ENCODE measurements at places on chromosomes 6 and 20.

DNA sequence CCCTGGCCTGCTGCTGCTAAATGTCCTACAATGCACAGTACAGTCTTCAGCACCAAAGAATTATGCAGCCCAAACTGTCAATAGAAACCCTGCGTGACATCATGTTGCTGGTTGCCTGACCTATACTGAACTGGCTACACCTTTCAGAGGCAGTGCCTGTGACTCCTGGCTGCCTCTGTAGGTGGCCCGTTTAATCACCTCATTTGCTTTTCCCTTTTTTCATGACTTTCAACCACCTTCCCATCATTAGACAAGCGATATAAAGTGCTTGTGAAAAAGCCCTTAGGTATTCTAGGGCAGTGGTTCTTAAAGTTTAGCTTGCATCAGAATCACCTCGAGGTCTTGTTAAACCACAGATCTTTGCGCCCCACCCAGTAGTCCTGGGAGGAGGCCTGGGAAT lies 33.0 kb upstream of the RIPOR2 start:
- DNase-seq, result no peak

GRCh38 chr6:46756469-46757213 lies 9.9 kb downstream of the ANKRD66 start:
- DNase-seq, result no peak

DNA sequence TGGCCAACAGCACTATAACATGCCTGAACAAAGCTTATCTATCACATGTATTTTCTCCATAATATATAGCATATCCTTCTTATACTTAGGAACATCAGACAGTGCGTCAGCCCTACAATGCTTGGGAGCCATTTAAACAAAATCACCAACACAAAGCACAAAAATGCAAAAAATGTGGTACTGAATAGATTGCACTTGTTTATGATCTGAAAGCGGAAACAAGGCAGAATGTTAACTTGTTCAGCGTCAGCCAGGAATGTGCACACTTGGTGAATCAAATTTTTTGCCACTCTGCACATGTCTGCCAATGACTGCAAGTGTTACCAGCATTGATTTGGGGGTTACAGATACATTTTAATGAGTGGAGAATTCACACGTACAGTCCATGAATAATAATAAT lies 14.8 kb downstream of the SLC35A1 start:
- DNase-seq, result no peak

DNA sequence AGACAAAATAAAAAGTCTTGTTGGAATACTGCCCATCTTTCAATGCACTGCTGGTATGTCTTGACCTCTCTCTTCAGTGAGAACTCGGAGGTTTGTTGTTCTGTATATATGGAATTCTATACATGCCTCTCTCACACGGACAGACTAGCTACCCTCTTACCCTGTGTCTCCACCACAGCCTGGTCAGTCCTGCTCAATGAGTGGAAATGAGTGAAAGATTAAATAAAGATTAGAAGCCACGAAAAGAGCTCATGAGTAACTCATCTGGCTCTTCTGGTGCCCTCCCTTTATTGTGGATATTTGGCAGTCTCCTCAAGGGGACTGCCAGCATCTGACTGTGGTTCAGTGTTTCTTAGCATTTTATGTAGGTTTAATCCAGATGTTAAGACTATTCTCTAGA lies 262.8 kb upstream of the MAP3K7 start:
- no peak for DNase-seq

- no peak for DNase-seq
These were observed 147.3 kb downstream of the LAMA2 start for GRCh38 chr6:129030215-129030614.

DNA sequence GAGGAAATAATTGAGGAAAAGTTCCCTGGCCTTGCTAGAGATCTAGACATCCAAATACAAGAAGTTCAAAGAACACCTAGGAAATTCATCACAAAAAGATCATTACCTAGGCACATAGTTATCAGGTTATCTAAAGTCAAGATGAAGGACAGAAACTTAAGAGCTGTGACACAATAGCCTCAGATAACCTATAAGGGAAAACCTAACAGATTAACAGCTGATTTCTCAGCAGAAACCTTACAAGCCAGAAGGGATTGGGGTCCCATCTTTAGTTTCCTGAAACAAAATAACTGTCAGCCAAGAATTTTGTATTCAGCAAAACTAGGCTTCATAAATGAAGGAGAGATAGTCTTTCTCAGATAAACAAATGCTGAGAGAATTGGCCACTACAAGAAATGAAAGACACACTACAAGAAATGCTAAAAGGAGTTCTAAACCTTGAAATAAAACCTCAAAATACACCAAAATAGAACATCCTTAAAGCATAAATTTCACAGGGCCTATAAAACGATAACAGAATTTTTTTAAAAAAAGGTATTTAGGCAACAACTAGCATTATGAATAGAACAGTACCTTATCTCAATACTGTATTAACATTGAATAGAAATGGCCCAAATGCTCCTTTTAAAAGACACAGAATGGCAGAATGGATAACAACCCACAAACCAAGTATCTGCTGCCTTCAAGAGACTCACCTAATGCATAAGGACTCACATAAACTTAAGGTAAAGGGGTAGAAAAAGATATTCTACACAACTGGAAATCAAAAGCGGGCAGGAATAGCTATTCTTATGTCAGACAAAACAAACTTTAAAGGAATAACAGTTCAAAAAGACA lies 9.7 kb downstream of the RNGTT start:
- no peak for DNase-seq

DNA sequence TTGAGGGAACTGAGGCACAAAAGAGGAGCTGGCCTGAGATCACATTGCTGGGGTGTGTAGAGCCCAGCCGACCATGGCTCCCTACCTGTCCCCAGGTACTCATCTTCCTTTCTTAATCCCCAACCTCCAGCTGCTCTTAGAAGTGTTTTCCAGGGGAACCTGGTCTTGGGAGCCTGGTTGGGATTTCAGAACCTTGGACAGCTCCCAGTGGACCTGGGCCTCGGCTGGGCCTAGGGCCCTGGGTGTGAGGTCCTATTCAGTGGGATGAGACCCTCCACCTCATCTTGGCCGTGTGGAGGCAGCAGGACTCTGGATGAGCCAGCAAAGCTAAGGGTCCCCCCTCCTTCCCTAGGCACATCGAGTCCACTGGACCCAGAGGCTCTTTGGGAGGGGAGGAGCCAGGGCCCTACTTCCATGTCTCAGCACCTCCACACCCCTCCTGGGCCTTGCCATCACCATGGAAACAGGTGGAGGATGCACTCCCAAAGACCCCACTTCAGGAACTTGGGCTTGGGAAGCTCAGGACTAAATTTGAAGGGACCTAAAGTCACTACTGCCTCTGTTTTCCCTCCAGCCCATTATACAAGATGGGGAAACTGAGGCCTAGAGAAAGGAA lies 38.5 kb downstream of the DLGAP4 start:
- peak; percentile 63 for DNase-seq

- no peak for DNase-seq
These were observed 199.8 kb downstream of the TENT5A start for GRCh38 chr6:81552644-81553043.

- no peak for DNase-seq
These were observed 636 bp upstream of the SSR1 start for GRCh38 chr6:7313505-7314165.

- no peak for DNase-seq
These were observed 398.6 kb downstream of the KHDRBS2 start for GRCh38 chr6:61887423-61887822.

DNA sequence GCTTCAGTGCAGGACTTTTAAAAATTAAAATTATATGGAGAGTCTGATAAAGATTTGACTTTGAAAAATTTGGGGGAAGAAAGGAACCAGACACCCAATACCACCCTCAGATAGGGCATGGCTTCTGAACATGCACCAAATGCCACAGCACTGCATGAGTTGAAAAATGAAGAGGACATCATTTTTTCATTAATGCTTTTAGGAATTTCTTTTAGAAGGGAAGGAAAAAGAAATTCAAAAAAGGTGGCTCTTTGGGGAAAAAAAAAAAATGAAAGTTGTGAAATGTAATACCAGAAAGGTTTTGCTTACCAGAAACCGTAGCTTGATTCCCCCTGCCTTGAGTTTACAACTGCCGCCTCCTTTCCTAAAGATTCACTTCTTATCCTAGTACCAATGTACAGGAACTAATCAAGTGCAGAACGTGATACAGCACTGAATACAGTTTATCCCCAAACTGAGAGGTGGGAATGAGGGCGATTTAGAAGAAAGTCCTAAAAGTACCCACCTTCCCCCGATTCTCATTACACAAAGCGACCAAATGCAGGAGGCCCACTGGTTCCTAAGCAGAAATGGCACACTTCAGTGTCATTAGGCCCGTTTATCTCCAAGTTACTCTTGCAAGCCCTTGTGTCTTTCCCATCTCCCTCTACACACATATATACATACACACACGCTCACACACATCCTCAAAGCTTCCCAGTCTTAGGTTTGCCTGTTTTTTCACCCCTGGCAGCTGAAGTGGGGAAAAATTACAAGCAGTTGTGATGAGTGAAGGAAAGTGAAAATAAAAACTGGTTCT lies 2.8 kb downstream of the PPP1R10 start:
- no peak for DNase-seq

DNA sequence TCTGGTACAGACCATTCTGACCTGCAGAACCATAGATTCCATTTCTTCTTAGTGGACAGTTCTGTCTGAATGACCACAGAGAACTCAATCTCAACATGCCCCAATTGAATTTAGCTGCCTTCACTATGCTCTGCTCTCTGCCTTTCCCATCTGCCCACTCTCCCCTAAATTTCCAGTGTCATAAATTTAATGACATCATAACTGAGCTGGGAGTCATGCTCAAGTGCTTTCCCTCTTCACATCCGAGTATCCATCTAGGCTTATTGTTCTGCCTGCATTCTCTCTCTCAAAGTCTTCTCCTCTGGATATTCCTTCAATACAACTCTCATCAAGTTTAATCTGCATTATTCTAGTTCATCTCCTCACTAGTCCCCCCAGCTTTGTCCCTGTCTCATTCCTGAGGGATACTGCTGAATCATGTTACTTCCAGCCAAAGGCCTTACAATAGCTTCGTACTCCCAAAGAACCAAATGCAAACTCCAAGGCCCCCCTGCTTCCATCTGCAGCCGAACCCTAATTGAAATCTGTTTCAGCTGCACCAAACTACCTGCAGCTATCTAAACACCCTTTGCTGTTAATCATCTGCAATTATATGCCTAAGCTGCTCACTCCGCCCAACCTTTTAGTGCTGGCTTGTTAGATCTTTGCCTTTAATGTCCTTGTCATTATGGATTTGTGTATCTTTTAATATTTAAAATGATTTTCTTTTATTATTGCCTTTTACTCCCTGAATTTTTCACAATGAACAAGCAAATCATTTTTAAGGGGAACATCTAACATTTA lies 46.1 kb downstream of the SLC35B3 start:
- no peak for DNase-seq

DNA sequence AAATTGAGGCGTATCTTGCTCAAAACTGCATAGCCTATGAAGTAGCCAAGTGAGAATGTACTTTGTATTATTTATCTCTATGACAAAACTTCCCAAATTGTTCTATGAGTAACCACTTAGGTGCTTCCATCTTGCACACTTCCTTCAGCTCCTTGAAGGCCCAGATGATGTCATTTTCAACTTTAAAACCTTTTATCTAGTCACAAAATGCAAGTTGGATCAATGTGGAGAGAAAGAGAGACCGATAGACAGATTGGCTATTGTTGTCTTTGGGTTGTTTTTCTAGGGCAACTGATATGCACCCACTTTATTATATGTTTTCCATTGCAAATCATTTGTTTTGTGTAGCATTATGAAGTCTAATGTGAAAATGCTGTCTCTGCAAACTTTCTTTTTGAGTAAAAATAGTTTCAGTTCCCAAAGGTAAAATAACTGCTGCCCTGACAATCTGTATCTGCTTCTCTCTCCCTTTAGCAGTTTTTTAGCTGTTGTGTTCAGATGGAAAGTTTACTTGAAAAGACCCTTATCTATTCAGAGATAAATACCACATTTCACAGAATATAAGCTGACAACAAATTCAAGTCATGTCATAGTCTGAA lies 73.7 kb upstream of the CITED2 start:
- no peak for DNase-seq

GRCh38 chr20:63272105-63273058 lies at the start of gene ARFGAP1:
Gene ARFGAP1 (plus strand): TSS chr20:63272813. CDS start chr20:63275581, 2,768 bp downstream.
- DNase-seq, result peak; percentile 98

DNA sequence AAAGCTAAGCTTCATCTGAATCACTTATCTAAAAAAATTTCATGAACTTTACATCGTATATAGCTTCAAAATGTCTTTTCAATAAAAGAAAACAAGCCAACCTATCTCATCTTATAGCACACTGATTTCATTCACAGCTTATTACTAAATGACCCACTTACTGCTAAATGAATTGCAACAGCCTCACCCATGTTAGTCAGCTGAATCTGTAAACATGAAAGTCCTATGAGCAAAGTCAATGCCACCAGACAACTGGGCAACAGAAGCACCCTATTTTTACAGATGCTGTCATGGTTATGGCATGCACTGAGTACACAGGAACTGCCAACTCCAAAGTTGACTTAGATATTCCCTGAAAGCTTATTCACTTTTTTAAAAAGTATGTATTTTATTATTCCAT lies 41.2 kb upstream of the DST start:
- DNase-seq, result no peak

- DNase-seq, result peak; percentile 57
These were observed 862 bp upstream of the SOBP start for GRCh38 chr6:107488875-107489635.

DNA sequence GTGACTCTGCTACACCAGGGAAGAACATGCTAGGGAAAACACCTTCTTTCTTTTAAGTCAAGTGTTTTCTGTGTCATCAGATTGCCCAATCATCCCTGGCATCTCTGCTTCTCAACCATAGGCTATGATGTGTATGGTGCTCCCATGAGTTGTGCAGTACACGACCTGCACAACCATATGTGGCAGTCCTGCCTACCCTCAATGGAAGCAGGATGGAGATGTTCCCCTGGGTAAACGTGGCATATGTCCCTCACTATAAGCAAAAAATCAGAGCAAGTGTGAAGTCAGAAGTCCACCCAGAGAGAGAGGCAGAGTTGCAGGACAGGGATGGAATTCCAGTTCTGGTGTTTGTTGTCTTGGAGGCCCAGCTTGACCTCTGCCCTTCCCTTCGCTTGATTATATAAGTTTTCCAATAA lies 10.3 kb upstream of the SNHG17 start:
- no peak for DNase-seq

GRCh38 chr6:105862936-105863607 lies 223.1 kb upstream of the PRDM1 start:
- DNase-seq, result no peak

DNA sequence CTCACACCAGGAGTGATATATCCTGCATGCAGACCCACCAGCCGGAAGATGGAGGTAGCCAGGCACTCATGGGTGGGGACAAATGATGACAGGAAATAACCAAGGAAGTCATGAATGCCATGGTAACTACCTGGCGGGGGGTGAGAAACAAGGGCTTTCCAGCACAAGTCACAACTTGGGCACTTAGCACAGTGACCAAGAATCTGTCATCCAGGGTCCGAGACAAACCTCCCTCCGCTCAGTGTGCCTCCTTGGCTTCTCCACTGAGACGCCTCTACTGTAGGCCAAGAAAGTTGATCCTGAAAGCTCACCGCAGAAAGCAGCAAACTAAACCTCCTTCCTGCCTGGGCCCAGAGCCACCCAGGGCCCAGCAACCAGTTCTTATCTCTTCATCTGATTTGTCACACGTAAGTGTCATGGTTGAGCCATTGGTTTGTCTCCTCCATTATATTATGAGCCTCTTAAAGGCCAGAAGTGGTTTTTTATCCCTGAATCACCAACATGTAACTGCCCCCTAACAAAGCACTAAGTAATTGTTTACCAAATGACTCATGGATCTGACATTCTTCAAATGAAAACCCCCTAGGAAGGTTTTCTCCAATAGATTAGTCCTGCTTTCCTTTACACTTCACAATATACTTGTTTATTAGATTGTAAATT lies 84.3 kb upstream of the TAB2 start:
- DNase-seq, result peak; percentile 49

Measured in HEK293T (cell line).